ENCODE measurements at places on chromosomes 7 and 10.

DNA sequence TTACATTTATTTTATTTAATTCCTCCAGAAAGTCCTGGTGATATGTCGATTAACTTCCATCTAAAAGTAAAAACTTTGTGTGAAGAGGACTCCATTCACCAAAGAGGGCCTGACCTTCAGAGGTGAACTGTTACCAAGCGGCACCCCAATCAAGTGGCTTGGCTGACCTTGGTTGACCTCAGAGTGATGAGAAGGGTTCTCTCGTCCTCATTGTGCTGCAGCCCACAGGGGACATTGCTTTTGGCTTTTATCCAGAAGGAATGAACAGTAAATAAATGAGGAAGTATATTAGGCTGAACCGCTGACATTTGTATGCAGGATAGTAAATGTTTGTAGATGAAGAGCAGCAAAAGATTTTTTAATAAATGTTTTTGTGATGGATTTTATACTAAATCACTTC lies 172.4 kb upstream of the MKI67 start:
- DNase-seq: no peak

DNA sequence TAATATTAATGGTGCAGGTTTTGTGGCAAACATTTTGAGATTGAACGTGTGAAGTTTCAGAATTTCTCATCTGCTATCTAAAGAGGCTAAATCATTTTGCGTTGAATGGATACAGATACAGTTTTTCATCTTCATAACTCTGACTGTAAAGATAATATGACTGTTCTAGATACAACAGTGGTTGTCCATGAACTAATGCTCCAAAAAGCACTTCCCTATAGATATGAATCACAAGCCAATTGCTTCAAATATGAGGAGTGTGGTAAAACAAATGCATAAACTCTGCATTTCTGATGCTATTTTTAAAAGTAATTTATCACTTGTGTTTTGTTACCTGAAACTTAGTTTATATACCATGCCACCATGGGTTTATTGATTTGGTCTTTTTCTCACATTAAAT lies 750.1 kb downstream of the MAGI2 start:
- no peak for DNase-seq

DNA sequence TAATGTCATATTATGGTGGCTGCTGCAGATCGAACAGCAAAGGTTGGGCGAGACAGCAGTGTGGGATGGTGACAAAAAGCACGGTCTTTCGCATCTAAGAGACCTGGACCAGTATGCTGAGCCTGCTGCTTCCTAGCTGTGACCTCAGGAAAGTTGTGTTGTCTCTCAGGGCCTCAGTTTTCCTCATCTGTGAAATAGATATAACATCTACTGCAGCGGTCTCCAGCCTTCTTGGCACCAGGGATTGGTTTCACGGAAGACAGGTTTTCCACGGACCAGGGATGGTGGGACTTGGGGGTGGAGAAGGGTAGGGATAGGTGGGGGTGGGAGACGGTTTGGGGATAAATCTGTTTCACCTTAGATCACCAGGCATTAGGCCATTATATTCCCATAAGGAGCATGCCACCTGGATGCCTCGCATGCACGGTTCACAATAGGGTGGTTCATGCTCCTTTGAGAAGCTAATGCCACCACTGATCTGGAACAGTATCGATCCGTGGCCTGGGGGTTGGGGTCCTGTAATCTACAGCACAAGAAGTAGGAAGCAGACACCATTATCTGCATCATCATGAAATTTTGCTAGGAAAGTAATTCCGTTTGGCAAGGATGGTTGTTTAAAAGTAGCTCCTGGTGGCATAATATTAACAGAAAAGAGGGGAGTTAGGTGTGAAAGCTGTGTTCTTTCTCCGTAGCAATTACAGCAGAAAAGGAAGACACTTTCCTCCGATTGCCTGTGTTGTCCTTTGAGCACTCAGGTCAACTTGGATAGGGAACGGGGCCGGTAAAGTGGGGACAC lies 10.8 kb downstream of the KLF6 start:
- DNase-seq: no peak

GRCh38 chr7:24763303-24763901 lies 6.1 kb upstream of the GSDME start:
- DNase-seq: no peak

Data from GM12864 (cell line).